SK-MEL-5 (cell line): ENCODE measurements at places on chromosomes 3 and 15.

GRCh38 chr15:100429116-100429728, 87.4 kb upstream of the ADAMTS17 start:
- DNase-seq = no peak

DNA sequence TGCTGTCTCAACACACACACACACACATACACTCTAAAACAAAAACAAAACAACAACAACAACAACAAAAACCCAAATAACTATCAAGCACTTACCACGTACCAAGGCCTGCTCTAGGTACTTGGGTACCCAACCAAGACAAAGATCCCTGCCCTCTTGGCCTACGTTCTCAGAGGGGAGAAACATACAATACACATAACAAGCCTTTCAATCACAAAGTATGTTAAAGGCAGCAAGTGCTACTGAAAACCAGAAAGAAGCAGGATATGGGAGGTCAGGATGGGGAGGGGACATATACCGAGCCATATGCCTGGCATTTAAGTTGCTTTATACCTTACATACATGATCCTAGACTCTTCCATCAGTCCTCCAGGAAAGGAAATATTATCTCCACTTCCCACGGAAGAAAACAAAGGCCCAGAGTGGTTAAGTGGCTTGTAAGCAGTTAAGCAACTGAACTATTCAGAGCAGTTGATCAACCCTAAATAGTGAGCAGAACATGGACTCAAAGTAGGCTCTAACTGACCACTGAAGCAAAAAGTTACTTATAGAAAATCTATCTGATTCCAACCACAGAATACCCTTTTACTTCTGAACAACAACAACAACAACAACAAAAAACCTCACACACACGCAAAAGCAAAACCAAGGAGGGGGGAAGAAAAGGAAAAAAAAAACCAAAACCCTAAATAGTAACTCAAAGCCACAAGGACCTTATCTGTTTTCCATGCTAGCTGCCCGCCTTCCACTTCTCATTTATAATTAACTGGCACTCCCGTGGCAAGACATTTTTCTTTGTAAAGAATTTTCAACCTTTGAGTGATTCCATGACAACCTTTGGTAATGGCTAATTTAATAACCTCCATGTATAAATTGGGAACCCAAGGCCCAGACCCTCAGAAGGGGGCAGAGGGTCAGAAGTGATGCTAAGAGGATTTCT, 21.0 kb downstream of the PRICKLE2 start:
- no peak for DNase-seq

GRCh38 chr3:116408473-116408872, 36.8 kb downstream of the LSAMP start:
- no peak for DNase-seq

DNA sequence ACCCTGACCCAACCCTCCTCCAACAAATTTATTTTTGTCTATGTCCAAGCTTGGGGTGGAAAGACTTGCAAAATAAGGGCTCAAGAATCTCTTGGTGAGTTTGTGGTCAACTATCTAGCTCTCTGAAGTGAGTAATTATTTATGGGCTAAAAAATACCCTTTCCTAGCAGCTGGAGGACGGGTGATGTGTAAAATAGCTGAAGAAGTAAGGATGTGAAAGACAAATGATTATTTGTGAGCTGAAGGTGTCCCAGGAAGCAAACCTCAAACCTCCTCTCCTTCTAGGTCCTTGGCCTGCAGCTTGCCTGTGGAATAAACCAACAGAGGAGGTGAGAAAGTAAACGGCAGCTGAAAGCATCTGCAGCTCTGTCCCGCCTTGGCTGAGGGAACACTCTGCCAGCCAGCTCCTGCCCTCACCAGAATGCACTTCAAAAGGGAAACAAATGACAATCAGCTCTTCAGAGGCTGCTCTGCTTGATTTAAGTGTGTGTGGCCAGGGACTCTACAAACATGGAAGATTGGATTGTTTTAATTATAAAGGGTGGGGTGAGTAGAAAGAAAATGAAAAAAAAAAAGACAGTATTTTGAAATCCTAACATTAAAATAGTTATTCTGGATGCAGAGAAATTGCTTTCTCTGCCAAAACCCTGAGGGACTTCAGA, 60.3 kb downstream of the TM4SF4 start:
- peak; percentile 35 for DNase-seq

DNA sequence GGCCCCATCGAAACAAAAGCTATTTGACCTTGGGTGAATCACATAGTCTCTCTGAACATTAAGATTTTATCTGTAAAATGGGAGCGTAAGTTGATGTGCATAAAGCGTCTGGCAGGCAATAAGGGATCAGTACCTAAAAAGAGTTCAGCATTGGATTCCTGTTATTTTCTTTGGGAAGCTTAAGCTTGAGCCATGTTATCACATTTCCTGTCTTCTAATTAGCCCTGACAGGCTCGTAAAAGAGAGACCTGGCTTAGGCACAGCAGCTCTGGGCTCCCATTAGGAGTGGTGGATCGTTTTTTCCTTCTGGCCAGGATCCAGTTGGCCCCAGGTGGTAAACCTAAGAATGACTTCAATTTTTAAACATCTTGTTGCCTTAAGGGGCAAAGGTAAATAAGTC, 26.0 kb upstream of the CA12 start:
- DNase-seq = no peak

GRCh38 chr3:149003653-149004305, 12.4 kb downstream of the GYG1 start:
- DNase-seq = no peak

DNA sequence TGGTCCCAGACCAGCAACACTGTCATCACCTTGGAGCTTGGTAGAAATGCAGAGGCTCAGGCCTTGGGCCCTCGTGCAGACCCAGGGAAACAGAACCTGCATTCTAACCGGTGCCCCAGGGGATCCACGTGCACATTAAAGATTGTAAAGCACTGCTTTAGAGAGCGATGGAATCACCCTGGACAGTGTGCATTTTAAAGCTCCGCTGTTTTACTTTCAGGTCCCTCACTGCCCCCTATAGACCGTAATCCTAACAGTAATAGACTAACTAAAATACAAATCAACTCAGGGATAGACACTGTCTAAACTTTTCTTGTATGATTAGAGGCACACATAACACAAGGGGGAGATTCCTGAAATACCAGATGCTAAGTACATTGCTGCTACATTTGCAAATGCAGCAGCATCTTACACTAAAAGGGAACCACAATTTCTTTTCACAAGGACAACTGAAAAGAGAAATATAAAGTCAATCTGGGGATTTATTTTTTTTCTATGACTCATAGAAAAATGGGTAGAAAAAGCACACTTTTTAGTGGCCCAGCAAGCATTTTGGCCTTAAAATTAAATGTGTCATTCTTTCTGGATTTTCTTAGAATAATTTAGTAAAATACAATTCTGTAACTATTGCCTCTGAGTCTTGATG, 10.5 kb upstream of the SH3GL3 start:
- DNase-seq = peak; percentile 67

- DNase-seq = no peak
Observed at GRCh38 chr3:134874737-134875413, 79.8 kb downstream of the EPHB1 start.

- DNase-seq = no peak
Observed at GRCh38 chr3:64039981-64040733, 16.9 kb upstream of the PSMD6 start.

GRCh38 chr15:74131628-74132413, 1.4 kb downstream of the ISLR2 start:
- no peak for DNase-seq

DNA sequence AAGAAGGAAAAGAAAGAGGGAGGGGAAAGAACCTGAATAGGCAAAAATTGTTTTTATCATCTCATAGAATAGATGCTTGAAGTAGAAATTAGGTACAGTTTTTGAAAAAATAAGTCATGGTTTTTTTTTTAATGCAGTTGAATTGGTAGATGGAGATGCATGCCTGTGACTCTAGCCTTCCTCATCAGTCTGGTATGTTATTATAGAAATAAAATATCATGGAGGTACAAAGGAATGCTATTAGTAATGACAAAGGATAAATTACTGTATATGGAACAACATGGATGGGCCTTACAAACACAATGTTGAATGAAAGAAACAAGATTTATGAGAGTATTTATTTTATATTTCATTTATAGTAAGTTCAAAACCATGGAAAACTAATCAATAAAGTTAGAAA, 162.4 kb upstream of the GALNT15 start:
- DNase-seq = no peak

DNA sequence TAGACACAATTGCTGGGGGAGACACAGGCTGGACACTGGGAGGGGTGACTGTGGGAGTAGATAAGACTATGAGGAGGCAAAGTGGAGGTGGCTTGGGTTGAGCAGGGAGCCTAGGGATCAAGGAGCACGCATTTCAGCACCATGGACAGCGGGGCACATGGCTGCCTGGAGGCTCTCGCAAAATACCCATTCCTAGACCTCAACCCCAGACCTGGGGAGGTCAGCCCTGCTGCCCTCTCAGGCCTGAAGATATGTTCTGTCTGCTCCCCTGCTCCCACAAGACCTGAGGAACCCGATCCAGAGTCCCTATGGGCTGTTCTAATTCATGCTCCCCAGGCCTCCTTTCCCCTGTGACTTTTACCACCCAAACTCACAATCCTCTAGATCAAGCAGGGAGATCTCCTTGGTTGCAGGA, 16.0 kb upstream of the CPEB1 start:
- DNase-seq = peak; percentile 30

GRCh38 chr3:182692695-182693094, 100.6 kb upstream of the ATP11B start:
- DNase-seq = no peak

DNA sequence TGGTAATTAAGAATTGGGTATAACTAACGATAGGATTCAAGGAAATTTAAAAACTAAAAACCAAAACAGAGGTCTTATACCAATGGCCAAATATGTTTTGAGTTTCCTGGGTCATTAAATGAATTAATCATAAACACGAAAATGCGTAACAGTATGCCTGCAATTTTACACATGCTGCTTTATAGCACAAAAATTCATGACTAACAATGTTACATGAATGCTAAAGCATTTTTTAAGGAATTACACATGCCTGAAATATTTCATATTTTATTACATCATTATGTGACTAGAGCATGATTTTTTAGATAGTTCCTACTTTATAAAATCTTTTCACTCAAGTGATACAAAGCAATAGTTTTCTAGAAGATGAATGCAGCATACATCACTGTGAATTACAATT, 74.7 kb downstream of the ZNF148 start:
- DNase-seq = no peak

DNA sequence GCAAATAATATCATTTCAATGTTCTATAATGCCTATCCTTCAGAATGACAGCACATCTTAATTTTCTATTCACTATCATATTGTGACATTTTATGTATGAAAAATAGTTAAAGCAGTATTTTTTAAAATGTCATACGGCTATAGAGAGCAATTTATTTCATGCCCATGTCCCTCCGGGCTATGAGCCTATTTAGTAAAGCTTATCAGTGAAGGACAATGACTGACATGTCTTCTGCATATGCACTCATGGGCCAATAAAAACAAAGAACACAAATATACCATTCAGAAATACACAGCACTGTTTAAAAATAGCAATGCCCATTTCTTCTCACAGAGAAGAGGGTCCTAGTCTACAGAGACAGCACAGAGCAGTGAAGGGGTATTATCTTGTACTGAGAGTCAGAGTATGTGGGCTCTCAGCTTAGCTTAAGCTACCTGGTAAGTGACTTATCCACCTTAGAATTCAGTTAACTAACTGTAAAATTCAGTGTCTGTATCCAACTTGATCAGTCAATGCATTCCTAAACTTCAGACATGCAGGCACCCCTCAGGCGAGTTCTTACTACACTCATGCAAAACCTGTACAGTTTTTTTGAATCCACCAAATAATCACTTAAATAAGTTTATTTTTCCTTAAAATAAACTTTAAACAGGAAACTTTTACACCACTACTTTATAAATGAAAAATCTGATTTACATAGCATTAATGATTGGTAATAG, 9.0 kb downstream of the GOLIM4 start:
- DNase-seq = peak; percentile 67

DNA sequence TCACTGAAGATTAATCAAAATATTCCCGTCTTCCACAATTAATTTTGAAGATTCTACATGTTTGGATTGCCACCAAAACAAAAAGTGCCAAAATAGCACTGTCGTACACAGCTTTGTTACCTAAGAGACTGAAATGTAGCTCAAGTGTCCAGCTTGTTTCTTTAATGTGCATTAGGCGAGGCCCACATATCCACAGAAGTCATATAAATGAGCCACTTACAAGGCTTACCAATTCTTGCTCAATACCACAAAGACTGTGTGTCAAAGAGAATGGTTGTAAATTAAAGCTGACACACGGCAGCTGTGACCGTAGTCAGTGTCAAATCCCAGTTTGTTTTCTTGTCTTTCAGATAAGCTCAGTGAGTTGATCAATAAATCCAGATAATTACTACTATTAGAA, 639.4 kb upstream of the TBL1XR1 start:
- no peak for DNase-seq

DNA sequence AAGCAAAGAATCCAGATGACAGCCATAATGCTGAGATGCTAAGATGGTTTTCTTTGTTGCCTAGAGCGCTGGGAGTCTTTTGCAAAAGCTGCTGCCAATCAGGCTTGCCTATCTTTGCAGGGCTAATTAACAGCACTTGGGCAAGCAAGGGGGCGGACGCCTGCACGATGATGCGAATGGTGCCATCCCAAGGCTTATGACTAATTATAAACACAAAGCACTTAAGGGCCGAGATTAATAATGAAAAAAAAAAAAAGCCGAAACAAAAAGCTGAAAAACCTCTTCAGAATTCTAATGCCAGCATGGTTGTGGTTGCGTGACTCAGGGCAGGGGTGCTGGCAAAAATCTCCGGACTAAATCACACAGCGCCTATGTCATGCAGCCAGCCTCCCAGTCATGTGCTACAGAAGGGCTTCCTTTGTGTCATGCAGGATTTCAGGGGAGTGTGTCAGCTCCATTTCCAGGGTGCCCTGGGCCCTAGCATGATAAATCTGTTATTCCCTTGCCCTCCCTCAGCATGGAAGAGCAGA, 185.0 kb upstream of the ANKRD28 start:
- DNase-seq = peak; percentile 98

DNA sequence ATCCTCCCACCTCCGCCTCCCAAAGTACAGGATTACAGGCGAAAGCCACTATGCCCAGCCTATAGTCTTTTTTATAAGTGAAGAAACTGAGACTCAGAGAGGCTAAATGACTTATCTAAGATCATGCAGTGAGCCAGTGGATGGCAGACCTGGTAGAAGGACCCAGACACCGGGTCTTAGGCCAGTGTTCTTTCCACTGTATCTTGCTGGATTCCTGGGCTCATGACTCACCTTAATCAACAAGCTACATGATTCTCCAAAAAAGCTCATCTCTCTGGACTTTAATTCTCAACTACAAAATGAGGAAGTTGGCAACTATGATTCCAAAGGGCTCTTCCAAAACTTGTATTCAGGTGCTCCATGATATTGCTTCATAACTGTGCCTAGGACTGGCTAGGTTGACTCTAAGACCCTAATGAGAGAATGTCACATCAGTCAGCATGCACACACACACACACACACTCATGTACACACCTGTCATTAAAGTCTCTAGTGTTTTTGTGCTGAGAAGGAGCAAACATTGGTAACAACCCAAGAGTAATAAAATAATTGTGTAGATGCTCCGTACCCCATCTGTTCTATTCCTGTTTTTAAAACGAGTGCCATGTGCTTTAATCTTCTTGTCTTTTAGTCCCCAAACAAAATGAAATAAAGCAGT, 89.7 kb upstream of the SLC4A7 start:
- DNase-seq = no peak

- DNase-seq = no peak
Observed at GRCh38 chr3:47288966-47289910, 6.5 kb downstream of the KLHL18 start.

GRCh38 chr3:154926721-154927120, 153.4 kb upstream of the MME start:
- DNase-seq = no peak

GRCh38 chr3:97928986-97929385, 43.2 kb downstream of the RIOX2 start:
- no peak for DNase-seq
